ENCODE measurements at places on chromosomes 4 and X.
A peak's percentile ranks its signal among the peaks of the same experiment; 100 is the strongest.

DNA sequence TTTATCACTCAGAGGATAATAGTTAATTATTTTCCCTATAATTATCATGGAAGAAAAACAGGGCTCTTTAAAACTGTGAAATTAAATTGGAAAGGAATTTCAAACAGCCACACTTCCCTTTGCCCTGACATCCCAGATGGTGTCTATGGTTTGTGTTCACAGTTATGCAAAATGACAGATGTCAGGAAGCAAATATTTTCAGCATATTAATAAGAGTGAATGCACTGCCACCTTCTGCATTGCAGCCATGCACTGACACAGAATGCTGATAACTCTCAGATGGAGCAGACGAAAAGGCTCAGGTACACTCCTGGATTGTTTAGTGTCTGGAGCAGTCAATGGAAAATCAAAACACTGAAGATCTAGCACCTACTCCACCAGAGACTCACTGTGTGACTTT is 57.6 kb downstream of the RWDD4 start:
- no peak for DNase-seq

GRCh38 chr4:143207555-143207954 is 22.8 kb downstream of the USP38 start:
- DNase-seq = peak; percentile 30

DNA sequence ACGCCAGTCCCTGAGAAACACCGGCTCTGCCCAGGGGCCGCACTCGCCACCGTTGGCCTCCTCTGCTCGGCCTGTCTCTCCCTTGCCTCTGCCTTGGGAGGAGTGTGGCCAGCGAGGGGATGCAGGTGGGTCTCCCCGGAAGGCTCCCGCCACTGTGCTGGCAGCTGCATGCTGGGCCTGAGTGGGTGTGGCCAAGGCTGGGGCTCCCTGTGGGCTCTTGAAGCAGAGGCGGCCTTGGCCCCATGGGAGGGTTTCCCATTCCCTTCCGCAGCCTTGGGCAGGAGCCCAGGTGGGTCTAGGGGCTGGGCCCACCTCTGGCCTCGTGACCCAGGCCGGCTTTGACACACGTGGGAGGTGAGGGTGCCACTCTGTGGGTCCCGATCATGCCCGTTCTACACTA is 19.1 kb downstream of the FGFRL1 start:
- DNase-seq = peak; percentile 72

- no peak for DNase-seq
Observed at GRCh38 chrX:71239781-71240180, 14.2 kb downstream of the ZMYM3 start.

DNA sequence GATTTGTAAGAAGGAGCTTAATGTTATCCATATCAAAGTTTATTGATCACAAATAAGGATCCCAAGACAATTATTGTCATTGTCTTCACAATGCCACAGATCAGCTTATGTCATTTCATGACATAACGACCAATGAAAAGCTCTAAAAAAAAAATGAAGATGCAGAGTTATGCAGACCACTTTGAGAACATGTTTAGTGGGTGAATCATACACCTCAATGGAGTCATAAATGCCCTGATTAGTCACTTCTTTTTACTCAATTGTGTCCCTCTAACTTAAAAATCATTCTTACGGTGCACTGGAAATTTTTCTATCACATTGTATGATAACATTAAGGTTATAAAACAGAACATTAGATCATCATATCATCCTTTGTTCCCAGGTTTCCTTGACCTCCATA is 87.6 kb upstream of the GABRG1 start:
- no peak for DNase-seq

DNA sequence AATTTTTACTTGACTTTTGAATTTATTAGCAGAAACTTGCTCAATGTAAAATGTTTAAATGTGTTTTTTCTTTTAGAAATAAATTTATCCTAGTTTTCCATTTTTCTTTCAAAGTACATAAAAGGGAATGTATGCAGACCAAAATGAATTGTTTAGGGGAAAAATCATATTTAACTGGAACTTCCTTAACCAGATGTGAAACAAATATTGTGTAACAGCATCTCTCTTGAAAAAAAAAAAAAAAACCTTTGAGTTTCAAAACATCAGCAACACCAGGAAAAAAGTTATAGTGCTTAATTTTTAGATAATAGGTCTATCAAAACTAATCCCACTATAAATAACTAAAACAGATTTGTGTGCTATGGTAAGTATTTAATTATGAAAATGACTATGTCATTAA is 14.5 kb upstream of the CCNA2 start:
- no peak for DNase-seq

- peak; percentile 58 for DNase-seq
Observed at GRCh38 chrX:150849486-150849885, 49.0 kb downstream of the CD99L2 start.

GRCh38 chr4:22712529-22712928 is 19.8 kb downstream of the GBA3 start:
- no peak for DNase-seq

All from DMS53 (cell line).